ENCODE measurements at places on chromosomes 3 and 15.

- peak; percentile 85 for DNase-seq
Observed at GRCh38 chr3:120449701-120450599, 842 bp downstream of the FSTL1 start.

DNA sequence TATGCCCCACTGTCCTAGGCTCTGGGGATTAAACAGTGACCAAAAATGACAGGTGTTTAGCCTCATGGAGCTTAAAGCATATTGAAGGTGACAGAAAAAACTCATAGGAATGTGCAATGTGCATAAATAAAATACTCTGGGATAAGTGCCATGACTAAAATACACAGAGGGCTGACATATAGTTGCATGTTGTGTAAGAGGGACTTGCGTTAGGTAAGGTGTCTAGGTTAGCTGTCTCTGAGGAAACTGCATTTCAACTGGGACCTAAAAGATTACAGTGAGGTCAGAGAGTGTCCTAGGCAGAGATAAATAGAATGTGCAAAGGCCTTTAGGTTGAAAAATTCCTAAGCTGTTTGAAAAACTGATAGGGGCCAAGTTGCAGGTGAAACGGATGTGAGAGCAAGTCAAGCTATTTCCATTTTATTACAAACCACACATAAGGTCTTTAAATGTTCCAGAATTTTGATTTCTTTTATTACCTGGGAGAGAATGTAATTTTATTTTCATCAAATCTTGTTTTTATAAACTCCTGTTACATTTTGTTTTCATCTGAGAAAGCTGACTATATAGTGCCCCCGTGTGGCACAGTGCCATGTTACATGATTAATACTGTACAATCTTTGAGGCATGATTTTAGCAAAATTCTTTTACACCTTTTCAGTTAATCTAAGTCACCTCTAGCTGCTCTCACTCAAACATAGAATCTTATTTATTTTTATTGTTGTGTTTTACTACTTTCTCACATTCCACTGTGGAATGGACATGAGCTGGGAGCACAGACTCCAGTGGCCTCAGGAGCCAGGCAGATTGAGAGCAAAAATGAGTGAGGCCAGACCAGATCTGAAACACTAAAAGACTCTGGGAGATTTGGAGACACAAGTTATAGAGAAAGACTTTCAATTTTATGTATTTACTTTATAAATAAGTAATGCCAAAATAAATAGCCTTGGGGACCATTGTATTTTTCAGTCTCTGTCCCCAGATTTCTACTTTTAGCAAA, 259.6 kb upstream of the ZNF717 start:
- DNase-seq, result peak; percentile 56

- DNase-seq, result no peak
Observed at GRCh38 chr15:71143373-71144310, 28.4 kb downstream of the THSD4 start.

- DNase-seq, result no peak
Observed at GRCh38 chr15:93524432-93524831, 435.4 kb upstream of the RGMA start.

DNA sequence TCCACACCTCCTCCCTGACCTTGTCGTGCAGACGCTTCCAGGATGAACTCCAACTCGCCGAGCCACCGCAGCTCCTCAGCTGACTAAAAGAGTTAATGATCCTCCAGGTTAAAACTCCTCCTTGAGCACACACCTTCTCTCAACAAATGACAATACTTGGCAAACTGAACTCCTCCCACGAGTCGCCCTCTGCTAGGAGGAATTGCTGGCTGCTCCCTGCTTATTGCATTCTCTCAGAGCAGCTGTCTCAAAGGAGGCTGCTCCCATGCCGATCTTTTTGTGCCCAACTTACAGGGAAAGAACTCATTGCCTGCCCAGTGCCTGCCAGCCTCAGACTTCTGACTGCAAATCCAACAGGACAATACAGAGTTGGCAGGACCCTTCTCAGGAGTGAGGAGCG, at the start of gene ATP13A4:
Gene ATP13A4 (minus strand): TSS at position 85 of the 400 bp plus-strand sequence. CDS start 96 bp downstream, outside the sequence.
- DNase-seq, result no peak

DNA sequence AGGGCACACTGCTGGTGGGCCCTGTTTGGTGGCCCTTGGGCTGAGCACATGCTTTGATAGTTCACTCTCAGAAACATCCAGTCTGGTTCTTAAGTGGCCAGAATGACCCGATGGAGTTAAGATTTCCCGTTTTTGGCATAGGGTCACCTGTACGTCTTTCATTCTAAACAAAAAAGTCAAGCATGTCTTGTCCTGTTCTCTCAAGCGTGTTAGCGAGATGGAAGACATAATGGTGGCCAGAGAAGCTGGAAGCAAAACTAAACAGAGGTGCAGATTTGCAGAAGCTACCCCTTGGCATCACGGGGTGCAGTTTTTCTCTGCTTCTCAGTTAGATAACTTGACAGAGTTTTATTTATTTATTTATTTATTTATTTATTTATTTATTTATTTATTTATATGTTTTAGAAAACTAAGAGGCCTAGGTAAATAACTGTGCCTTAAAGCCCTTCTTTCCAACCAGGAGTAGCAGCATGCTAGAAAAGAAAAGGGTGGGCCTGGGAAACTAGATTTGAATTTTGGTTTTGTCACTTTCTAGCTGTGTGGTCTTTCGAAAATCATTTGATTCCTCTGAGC, 63.0 kb downstream of the ST6GAL1 start:
- DNase-seq, result no peak

DNA sequence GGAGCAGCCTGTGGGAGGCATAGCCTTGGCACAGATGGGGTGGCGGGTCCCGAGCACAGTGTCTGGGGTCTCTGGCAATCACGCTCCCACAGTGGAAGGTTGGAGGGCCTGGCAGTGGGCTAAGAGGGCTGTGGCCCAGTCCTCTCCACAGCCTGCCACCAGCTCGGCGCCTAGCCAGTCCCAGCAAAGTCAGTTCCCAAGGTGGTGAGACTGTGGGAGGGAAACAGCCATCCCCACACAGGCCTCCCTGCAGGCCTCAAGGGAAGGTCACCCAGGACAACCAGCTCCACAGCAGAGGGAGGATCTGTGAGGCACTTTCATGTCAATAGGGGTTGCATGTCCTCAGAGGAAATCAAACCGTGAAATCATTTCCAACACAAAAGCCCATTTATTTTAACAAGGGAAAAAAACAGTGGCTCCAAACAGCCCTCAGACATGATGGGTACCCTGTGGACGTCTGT, 27.6 kb upstream of the LIMD1 start:
- DNase-seq, result no peak

GRCh38 chr15:101250341-101250831, 1.5 kb downstream of the CHSY1 start:
- DNase-seq, result peak; percentile 95

- no peak for DNase-seq
Observed at GRCh38 chr3:8499181-8499611, 2.4 kb upstream of the LMCD1 start.

DNA sequence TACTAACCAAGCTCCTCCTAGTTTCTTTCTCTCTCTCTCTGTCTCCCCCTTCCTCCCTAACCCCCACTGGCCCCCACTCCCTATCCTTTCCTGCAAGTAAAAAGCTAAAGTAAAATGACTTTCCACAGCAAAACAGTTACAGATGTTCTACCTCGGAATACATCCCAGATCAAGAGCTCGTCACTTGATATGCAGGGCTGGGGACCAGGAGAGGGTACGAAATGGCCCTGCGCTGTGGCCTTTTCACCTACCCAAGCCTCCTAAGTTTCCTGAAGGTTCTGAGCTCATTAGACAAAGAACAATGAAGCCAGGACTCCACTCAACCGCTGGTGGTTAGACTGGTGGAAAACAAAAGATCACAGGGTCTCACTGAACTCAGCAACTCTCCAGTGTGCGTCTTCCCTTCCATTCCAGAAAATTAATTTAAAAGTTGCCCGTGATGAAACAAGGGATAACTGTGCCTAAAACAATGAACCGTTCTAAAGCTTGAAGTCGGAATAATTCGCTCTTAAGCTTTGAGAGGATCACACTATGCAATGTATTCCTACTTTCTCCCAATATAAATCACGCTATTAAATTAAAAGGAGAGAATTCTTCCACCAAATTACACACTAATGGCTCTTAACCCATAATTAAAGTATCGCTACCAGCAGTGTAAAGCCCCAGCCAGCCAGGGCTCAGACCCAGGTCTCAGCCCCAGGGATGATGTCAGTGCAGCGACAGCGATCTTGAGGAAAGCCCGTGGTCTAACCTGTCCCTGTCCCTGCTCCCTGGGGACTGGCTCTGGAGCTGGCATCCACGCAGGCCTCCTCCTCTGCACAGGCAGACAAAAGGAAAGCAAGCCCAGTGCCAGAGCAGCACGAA, 5.0 kb downstream of the VGLL4 start:
- peak; percentile 45 for DNase-seq

DNA sequence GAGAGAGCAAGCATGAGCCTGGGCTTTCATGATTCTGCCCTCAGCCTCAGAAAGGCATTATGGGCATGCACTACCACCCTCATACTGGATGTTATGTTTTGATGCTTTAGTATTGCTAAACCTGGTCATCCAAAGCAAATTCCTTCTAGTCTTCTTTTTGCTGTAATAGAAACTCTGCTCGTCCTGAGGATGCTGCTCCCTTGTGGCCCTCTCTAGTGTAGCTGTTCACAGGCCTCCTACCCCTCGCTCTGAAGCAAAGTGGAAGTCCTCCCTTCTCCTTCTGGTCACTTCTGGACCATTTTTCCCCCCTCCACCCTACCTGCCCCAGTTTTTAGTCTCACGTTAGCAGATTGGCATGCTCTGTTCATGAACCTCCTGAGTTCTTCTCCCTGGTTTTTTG, 22.9 kb upstream of the CCNL1 start:
- DNase-seq, result no peak

DNA sequence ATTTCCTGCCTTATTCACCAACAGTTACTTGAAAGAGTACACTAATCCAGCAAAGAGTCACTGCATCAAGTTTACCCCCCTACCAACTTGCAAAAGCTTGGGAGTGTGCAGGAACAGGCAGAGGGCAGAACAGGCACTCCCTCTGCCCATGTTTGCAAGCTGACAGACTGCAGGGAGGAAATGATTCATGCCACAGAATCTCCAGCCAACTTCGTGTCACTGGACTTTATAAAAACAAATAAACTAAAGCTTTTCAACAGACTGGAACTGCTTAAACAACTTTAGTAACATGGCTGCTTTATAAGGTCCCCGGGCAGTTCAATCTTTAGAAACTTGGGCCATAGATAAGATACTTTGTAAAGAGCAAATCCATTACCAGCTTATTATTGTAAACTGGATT, 129.5 kb downstream of the THRB start:
- peak; percentile 87 for DNase-seq

Measured in fibroblast of gingiva (primary cell).